ENCODE measurements at places on chromosomes 3 and 15.

- no peak for DNase-seq
Measured at GRCh38 chr15:75109021-75109735, 85.8 kb downstream of the PPCDC start.

- no peak for DNase-seq
Measured at GRCh38 chr15:71567173-71567572, 243.2 kb upstream of the NR2E3 start.

- no peak for DNase-seq
Measured at GRCh38 chr15:71109905-71110304, 5.4 kb upstream of the THSD4 start.

GRCh38 chr3:182284793-182285192, 508.5 kb upstream of the ATP11B start:
- no peak for DNase-seq

DNA sequence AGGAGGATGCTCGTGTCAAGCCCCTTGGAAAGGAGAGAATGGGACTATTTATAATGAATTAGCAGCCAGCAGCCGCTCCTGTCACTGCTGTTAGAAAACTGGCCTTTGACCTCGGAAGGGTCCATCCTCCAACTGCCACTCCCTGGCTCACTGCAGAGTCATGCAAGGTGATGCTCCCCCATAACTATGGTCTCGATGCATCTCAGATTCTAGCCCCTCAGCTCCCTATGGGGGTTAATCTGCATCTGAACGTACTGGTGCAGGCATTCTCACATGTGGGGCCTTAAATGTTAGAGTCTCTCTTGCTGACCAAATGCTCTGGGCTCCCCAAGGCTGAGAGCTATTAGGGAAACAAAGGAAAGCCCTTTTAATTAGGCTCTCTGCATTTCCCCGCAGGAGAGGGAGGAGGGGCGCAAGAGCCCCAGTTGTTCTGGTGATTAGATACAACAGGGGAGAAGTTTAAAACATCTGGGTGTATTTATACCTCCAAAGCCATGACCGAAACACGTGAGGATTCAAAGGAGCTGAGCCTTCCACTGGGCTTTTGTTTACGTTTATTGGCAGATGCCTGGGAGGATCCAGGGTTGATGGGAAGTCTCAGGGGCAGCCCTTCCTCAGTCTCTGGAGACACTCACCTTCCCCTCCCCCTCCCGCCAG, 182.5 kb downstream of the OPA1 start:
- DNase-seq, result no peak

- no peak for DNase-seq
Measured at GRCh38 chr3:79085171-79085570, 682.6 kb downstream of the ROBO1 start.

- DNase-seq, result no peak
Measured at GRCh38 chr15:63587527-63587926, 9.7 kb upstream of the FBXL22 start.

DNA sequence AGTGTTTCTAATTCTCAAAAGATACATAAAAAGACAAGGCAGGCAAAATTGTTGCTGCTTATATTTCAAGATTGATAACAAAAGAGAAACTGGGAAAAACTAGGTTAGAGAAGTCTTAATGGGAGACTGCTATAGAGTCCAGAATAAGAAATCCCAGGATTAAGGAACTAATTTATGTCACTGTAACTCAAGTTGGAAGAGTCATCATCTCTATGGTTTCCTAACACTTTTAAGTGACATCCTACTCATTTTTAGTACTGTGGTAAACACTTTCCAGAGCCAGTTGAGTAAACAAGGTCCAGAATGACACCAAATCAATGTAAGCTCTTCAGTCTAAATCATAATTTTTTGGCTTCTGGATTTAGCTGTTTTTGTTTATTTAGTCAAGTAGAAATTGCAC, 8.0 kb downstream of the CLDN16 start:
- DNase-seq, result no peak

GRCh38 chr3:126441256-126441880, 34.3 kb downstream of the ZXDC start:
- DNase-seq, result no peak
